ENCODE measurements at places on chromosomes 5 and 9.

GRCh38 chr9:135296735-135297455 is 182.7 kb upstream of the PPP1R26 start:
- DNase-seq = no peak

GRCh38 chr5:120516805-120517204 is 52.7 kb downstream of the PRR16 start:
- DNase-seq = no peak

DNA sequence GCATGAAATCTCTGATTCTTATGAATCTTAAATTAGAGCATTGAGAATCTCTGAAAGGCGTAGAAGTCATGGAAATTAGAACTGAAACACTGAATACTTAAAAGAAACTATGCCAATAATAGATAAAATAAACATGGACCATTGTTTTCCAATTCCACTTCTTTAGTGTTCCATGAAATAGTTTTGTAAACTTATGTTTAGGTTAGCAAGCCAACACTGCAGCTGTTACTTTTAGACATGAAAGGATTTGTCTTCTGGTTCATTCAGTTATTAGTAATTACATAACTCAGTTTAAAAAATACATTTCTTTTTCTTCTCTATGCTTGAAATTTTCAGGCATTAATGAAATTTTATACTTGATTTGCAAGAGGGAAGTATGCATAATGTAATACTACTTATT is 733.4 kb upstream of the NUDT12 start:
- no peak for DNase-seq

DNA sequence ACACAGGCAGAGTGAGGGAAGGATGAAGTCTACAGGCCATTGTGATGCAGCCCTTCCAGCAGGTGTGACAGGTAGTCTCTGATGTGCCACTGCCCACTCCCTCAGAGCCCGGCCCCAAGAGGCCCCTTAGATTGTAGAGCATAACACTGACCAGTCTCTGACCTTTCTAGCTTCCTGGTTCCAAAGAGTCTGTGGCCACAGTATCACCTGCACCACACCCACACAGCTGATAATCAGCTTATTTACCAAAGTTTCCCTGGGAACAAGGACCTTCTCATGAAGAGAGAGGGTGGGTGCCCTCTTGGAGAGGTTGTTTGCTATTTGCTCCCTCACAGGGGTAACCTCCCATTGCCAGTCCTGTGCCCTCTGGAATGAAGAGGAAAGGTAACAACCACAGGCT is 11.0 kb upstream of the ACER2 start:
- DNase-seq = peak; percentile 5

DNA sequence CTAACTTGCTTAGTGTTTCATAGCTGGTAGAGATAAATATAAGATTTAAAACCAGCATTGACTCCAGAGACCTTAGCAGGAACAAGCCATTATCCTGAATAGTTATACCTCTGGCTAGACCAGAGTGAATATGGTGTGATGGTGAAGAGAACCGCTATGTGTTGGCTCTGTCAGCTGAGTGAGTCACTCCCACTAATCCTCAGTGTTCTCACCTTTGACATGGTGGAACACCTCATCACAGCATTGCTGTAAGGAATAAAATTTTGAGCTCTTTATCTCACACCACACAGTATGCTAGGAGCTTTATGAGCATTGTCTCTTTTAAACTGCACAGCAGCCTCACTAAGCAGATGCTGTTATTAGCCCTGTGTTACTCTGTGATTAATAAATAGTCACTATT is 90.7 kb upstream of the DHFR start:
- DNase-seq = peak; percentile 68

GRCh38 chr5:74576941-74577456 is 63.5 kb downstream of the ENC1 start:
- peak; percentile 73 for DNase-seq

DNA sequence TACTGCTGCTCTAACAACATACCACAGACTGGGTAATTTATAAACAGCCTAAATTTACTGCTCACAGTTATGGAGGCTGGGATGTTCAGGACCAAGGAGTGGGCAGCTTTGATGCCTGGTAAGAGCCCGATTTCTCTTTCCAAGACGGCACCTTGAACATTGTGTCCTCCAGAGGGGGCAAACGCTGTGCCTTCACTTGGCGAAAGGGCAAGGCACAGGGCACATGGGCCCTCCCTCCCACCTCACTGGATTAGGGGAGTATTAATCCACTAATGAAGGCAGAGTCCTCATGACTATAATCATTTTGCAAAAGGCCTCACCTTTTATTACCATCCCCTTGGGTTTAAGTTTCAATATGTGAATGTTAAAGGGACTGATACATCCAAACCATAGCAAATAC is 397.7 kb downstream of the TMEM38B start:
- no peak for DNase-seq

Data from kidney tubule cell (primary cell).